ENCODE measurements at places on chromosomes 5 and 9. TPM values are rescaled to one million over a fixed set of nuclear protein-coding genes. Genes with fewer than 3 reads are reported as not detected.

DNA sequence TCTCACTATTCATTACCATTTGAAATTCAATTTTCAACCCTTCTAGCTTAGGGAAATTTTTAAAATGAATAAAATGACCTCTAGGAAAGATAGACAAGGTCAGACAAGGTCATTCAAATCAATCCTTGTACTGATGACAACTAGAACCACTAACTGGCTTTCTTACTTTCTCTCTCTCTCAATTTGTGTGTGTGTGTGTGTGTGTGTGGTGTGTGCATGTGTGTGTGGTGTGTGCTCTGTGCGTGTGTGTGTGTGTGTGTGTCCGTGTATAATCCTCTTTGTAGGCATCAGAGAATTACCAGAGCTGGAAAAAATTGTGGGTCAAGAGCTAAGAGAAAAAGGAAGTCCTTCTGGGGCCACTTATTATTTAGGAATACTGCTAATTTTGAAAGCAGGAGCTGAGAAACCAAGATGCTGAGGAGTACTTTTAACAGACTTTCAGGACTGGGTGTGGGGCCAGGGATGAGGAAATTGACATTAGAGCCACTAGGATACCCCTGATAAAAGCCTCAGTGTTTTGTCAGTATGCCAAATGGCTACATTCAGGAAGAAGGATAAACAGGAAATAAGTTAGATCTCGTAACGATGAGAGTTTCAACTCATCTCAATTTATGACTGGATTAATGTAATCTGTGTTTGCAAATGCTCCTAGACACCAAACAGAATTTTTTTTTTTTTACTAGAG is 723.3 kb downstream of the CETN3 start:
- DNase-seq = no peak

DNA sequence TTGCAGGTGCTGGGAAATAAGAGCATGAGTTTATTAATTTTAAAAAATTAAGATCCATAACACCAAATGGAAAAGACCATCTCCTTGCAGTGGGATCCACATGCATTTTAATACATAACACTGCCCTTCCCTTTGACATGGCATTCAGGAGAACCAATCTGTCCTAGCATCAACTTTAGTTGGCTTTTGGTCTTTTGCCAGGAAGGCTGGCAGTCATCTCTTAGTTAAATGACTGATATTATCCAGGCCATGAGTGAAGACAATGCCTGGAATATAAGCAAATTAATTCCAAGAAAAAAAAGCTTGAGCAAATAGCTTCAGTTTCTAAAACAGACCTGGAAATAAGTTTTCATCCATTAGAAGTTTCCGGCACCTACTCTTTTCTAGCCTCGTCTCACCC is 55.1 kb upstream of the OTULINL start:
- no peak for DNase-seq

DNA sequence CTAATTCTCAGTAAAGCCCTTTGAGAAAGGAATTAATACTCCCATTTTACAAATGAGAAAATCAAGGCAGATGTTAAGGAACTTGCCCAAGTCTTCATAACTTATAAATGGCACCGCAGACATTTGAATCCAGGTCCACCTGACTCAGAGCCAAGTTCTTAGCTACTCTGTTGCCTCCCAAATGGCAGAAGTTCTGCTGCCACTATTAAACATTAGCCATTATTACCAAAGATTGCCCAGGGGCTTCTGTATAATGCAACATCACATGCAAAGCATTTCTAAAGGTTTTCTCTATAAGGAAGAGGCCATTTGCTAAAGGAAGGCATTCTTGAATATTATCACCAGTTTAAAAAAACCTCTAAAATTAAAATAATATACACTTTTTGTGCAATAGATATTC is 28.3 kb downstream of the TPD52L3 start:
- DNase-seq = no peak

DNA sequence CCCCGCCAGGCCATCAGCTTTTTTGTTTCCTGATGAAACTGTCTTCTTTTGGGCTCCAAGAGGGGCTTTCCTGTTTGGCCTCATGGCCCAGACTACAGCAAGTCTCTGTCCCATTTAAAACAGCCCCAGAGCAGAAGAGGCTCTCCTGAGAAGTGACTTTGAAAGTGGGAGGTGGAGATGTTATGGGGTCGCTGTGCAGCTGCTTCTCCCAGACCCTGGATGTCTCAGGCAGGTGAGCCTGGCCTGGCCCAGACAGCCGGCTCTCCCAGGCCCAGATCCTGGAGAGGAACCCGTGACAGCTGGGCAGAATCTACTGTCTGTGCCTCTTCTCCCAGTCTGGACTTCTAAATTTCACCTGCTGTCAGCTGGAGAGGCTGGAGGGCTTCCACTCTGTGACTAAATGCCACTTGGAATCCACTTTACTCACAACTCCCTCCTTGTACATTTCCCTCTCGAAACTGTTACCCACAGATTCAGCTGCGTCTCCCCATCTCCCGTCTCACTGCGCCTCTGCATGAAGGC is 20.6 kb downstream of the FAM78A start:
- DNase-seq = no peak

GRCh38 chr5:35461530-35461929 is 156.1 kb upstream of the SPEF2 start:
- DNase-seq = no peak

GRCh38 chr5:31000287-31000686 is 193.2 kb upstream of the CDH6 start:
- DNase-seq = no peak

PTPRD gene
- not detected for total RNA-seq

LEAP2 gene
- 7.2 TPM for total RNA-seq

DNA sequence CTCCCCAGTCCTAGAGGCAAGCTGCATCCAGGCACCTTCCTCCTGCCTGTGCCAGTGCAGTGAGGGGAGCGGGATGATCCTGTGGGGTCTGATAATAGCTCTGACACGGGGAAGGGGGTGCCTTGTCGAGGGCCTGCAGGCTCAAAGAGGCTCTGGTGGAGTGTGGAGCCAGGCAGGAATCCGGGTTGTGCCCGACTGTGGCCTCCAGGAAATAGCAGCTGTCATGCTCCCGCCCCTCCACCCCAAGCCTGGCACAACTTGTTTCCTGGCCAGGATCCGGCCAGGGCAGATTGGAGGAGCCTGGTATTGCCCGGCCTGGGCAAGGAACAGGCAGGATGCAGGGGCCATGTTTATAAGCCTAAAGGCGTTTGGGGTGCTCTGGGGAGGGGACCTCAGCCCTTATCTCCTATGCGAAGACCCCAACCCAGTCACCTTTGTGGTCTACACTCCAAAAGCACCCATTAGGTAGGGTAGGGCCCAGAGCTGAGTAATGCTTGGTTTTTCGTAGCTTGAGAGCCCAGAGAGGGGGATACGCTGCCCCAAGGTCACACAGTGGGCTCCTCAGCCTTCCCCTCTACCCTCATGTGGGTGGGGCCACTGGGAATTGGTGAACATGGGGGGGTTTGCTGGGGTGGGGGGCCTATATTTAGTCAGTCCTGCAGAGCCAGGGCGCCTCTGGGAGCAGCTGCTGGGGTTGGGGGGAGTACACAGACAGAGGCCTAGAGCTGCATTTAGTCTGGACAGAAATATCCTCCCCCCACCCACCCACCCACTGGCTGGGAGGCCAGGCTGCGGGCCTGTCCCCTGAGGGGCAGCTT is 12.2 kb downstream of the CXXC5 start:
- DNase-seq = no peak

All from activated T-cell treated with anti-CD3 and anti-CD28 coated beads, Interleukin-2, amount 50 U/mL, for 72 hours (primary cell).